ENCODE measurements at places on chromosomes 7 and 10. TPM values are rescaled to one million over a fixed set of nuclear protein-coding genes. Genes with fewer than 3 reads are reported as not detected.

- DNase-seq, result peak; percentile 79
Measured at GRCh38 chr7:73758581-73759138, 11.4 kb downstream of the CLDN3 start.

GRCh38 chr7:42690794-42691639 lies 220.9 kb downstream of the C7orf25 start:
- no peak for DNase-seq

The LIPJ gene
- total RNA-seq, result 0.34 TPM

DNA sequence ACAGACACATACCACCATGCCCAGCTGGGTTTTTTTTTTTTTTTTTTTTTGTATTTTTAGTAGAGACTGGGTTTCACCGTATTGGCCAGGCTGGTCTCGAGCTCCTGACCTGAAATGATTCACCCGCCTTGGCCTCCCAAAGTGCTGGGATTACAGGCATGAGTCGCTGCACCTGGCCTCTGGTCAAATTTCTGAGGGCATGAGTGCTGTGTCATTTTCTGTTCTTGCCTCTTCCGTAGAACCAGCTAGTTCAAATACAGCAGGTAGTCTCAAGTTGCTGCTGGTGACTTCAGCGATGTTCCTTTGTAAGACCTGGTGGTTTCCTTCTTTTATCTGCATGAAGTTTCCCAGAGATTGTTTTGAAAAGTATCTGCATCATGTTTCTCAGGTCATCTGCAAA lies 134.8 kb upstream of the SHH start:
- no peak for DNase-seq

GRCh38 chr7:78039790-78040776 lies 241.5 kb downstream of the PHTF2 start:
- no peak for DNase-seq

The FEZF1 gene
- total RNA-seq, result not detected

All from mucosa of descending colon (tissue), 3 donors.